ENCODE measurements at places on chromosomes 12 and 14.

GRCh38 chr12:123655420-123655819 lies 15.5 kb upstream of the TCTN2 start:
- DNase-seq = no peak

- no peak for DNase-seq
Observed at GRCh38 chr14:89910691-89911009, 43.9 kb downstream of the EFCAB11 start.

- DNase-seq = no peak
Observed at GRCh38 chr14:63578300-63578699, 35.1 kb upstream of the PPP2R5E start.

- peak; percentile 83 for DNase-seq
Observed at GRCh38 chr14:97978341-97978740, 1181.2 kb downstream of the VRK1 start.

DNA sequence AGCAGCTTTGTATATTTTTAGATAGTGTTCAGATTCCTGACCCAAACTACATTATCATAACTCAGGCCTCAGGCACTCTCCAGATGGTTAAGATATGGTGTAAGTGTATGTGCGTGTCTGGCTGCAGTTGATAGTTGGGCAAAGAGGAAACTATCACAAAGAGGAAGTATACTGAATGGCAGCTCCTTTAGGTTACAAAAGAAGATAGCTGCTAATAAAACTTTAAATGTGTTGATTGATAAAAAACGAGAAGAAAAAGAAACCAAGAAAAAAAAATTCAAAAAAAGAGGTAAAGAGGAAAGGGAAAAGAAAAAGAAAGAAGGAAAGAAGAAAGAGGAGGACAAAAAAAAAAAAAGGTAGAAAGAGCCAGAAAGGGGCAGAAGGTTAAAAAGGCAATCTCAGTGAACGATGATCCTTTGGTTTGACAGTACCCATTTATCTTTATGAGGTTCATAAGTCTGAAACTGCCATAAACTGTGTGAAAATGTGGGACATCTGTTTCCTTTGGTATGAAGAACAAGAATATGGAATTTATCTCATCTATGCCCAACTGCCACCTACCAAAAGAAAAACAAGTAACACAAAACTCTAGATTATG lies 42.2 kb downstream of the TAOK3 start:
- no peak for DNase-seq

GRCh38 chr14:61726778-61727658 lies 31.7 kb downstream of the HIF1A start:
- DNase-seq = no peak

- DNase-seq = no peak
Observed at GRCh38 chr14:100142073-100143040, 17.1 kb downstream of the DEGS2 start.

DNA sequence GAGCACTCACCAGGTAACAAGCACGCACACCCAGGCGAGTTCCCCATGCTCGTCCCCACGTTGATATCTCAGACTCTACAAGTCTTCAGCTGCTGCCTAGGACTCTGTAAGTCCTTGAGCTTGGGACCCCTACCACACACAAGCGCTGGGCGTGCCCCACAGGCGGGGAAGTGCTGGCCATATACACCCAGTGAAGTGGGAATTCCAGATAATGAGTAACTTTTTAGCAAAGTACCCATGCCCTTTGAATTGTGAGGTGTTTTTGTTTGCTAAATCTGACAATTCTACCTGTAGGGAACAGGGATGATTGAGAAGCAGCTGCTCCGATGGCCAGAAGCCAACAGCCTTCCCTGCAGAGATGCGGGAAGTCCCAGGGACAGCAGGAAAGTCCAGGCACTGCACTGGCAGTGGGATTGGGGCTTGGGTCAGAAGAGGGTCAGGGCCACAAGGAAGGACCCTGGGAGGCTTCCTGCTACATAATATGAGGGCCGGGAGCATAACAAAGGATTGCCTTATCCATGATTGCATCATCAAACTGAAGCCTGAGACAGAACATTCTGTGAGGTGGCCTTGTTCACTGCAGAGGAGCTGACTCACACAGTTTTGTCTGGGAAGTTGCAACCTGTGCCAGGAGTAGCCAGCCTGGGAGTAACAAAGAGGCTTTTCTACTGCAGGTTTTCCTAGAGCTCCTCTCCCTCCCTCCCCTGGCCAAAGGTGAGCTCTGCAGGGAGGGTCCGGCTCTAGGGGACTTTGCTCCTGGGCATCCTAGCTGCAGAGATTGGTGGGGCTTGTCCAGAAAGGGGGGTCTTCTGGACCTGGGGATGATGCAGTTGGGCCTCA lies 13.2 kb upstream of the SERPINA3 start:
- DNase-seq = no peak

GRCh38 chr14:97408503-97408902 lies 611.3 kb downstream of the VRK1 start:
- no peak for DNase-seq

DNA sequence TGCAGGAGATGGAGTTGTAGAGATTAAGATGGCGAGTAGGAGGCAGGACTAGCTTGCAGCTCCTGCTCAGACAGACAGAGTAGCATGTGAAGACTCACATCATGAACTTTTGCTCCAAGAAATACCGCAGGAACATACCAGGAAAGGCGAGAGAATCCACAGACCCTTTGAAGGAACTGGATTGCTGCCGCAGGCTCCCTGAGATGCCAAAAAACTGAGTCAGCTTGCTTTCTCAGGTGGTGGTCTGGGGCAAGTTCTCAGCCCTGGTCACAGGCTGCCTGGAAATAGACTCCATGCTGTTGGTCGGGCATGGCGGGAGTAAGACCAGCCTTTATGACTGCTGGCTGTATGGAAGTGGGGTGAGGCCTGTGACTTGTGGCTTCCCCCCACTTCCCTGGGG lies 163.6 kb upstream of the NAV3 start:
- no peak for DNase-seq

GRCh38 chr12:104738776-104739642 lies 219.1 kb downstream of the SLC41A2 start:
- no peak for DNase-seq

DNA sequence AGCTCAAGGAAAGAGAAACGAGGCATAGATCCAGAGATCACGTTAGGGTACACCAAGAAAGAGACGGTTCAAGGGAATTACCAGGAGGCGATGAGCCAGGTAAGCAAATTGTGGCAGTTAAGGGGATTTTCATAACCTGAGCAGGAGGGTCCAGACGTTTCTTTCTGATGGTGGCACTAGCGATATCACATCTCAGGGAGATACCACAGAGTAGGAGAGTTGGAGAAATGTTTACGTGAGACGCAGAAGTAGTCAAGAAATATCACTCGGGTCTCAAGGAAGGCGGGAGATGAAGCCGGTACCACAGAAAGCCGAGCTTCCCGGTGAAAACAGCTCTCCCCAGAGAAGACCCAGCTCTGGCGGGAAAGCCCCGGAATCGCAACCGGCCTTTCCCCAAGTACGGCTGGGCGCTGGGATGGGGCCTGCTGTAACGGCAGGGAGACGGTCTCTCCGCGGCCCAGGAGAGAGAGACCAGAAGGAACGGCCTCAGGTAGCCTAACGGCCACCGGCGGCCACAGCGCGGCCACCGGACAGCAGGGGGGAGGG lies 485 bp downstream of the SENP1 start:
- DNase-seq = peak; percentile 45

GRCh38 chr14:97902630-97903029 lies 1105.4 kb downstream of the VRK1 start:
- DNase-seq = no peak

DNA sequence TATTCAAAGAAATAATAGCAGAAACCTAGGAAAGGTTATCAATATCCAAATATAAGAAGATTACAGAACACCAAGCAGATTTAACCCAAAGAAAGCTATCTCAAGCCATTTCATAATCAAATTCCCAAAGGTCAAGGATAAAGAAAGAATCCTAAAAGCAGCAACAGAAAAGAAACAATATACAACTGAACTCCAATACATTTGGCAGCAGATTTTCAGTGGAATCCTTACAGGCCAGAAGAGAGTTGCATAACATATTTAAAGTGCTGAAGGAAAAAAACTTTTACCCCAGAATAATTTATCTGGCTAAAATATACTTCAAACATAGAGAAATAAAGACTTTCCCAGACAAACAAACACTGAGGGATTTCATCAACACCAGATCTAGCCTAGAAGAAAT lies 54.3 kb downstream of the DENND5B start:
- no peak for DNase-seq

DNA sequence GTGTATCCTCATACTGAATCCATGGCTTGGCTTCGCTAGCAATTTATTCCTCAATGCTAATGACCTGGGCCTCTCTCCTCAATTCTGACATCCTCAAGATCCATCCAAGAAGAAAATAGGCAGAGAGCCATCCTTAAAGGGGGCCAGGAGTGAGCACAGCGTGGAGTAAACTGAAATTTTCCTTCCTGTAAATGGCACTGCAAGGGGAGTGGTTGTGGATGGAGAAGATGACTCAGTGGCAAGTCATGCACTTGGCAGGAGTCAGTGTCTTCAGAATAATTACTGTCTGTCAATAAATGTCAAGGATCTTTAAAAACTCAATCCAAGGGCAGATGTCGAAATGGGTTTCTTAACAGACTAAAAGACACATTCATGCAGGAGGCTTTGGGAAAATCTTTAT lies 88.0 kb upstream of the TMEM132C start:
- DNase-seq = no peak

DNA sequence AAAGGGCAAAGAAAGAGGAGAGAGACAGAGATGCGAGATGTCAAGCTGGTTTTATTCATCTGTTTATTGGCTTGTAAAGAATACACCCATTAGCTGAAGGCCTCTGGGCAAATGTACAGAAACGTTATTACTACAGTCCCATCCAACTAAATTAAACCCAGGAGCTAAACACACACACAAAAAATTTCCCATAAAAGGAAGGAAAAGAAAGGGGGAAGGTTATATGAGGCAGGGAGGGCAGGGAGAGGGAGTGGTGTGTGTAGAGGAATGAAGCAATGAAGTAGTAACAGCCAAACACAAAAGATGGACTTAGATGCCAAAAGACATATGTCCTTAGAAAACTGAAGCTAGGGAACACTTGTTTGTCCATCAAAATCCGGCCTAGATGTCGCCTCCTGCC lies 3.1 kb upstream of the MFAP5 start:
- DNase-seq = no peak

DNA sequence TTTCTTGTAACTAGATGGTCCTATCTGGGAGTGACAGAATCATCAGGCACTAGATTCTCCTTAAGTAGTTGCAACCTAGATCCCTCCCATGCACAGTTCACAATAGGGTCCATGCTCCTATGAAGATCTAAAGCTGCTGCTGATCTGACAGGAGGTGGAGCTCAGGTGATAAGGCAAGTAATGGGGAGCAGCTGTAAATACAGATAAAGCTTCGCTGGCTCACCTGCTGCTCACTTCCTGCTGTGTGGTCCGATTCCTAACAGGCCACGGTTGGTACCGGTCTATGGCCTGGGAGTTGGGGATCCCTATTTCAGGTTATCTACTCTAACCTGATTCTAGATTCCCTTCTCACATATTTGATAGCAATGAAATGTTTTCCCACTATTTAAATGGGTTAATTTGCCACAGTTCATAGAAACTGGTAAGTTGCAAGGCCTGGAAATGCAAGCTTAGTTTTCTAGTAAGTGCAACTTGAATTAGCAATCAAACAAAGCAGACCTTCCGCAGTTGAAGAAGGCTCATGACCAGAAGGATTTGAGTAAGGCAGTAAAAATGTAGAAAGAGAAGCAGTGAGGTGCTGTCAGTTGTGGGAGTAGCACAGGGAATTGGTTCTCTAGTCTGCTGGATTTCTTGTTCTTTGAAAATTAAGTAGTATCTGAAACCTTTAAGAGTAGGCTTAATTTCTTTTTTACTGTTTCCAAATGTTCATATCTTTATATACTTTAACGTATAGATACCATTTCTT lies 332.3 kb downstream of the EGLN3 start:
- no peak for DNase-seq

DNA sequence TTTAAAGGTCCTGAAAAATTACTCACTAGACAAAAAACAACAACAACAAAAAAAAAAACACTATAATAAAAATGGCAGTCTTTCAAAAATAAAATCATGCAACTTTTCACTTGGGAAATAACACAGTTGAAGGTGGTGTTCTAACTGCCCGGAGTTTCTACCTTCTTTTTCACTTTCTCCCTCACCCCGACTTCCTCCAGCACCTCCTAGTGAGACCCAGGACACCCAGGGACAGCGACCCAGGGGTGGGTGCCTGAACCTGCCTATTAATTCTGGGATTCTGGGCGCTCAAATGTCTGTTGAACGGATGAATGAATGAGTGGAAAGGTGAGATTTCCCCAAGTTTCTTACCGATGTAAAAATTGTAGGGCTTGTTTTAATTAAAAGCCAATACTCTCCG lies 2.0 kb upstream of the FZD10 start:
- DNase-seq = no peak

- DNase-seq = no peak
Observed at GRCh38 chr12:57039016-57039798, 10.7 kb downstream of the MYO1A start.

DNA sequence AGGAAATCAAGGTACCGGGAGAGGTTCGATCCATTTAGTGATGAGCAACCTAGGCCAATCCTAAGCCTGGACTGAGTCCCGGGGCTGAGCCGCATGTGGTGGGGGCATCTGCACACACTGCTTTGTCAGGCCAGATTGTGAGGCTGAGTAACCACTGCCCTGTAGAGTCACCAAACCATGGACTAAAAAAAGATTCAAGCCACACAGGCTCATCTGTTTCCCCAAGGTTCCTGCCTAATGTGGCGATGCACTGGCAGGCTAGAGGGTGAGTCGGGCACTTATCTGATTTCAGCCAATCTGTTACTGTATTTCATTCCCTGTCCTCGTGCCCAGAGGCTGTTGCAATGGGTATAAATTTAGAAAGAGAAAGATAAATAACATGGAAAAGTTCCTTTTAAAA lies 140.8 kb downstream of the TTC7B start:
- DNase-seq = no peak

DNA sequence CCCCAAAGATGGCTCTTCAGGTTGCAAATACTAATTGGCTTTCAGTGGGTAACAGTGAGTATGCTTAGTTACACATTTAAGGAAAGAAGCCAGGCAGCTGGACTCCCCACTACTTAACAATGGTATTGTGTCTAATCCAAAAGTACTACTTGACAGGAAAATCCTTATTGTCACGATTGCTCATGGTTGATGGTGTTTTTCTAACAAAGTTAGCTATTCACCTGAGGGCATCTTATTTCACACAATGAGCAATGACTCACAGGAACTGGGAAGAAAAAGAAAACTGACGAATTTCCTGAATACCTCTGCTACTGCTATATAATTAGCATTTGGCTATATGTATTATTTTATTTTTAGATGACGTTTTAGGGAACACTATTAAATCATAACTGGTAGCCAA lies 33.4 kb upstream of the ALG10 start:
- no peak for DNase-seq

GRCh38 chr12:131783915-131784541 lies 44.2 kb upstream of the MMP17 start:
- DNase-seq = no peak

Data from CD4-positive, alpha-beta T cell treated with Interleukin-4 for 4 hours (primary cell).